Activated CD4-positive, alpha-beta T cell treated with anti-CD3 and anti-CD28 coated beads, Interleukin-2, amount 10 ng/mL, durations not matched to agents 24 days and 14 days (primary cell): ENCODE measurements at places on chromosomes 13 and 19. TPM values are rescaled to one million over a fixed set of nuclear protein-coding genes. Genes with fewer than 3 reads are reported as not detected.

GRCh38 chr19:37251308-37252229 is 33.6 kb downstream of the ZNF383 start:
- peaks cover 8% of the 10 kb centered on the region for H3K36me3 ChIP-seq
- peak overlapping the region; percentile 67 for H3K4me3 ChIP-seq
- no peak overlapping the region for H3K27ac ChIP-seq
- peak; percentile 72 for DNase-seq
- H3K27me3 ChIP-seq = no peaks in the 10 kb centered on the region

- H3K4me1 ChIP-seq = peaks cover 27% of the 10 kb centered on the region
- no peak for DNase-seq
- H3K27ac ChIP-seq = no peak overlapping the region
- peaks cover 33% of the 10 kb centered on the region for H3K36me3 ChIP-seq
- H3K4me3 ChIP-seq = no peak overlapping the region
Measured at GRCh38 chr19:55247621-55248099, 11.2 kb downstream of the PPP6R1 start.

DNA sequence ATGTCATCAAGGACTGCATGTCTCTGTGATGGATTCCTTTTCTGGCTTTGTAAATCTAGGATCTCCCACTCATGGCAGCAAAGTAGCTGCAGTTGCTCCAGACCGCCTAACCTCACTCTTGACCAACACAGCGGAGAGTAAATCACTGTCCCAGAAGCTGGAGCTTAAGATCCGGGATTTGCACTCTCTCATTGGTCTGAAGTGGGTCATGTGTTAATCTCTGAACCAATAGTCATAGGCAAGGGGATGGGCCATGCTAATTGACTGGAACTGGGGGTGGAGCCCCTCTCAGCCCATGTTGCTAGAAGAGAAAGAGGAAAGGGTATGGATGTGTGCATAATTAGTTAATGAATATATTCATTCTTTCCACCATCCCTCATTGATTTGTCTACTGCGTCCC is 34.0 kb downstream of the VAV1 start:
- DNase-seq = no peak
- H3K27me3 ChIP-seq = no peaks in the 10 kb centered on the region
- peaks cover 39% of the 10 kb centered on the region for H3K36me3 ChIP-seq
- no peak overlapping the region for H3K27ac ChIP-seq
- H3K4me3 ChIP-seq = no peak overlapping the region

- H3K4me3 ChIP-seq = no peak overlapping the region
- H3K4me1 ChIP-seq = no peaks in the 10 kb centered on the region
- no peaks in the 10 kb centered on the region for H3K36me3 ChIP-seq
- H3K27me3 ChIP-seq = no peaks in the 10 kb centered on the region
- DNase-seq = no peak
Measured at GRCh38 chr13:37187621-37188020, 82.2 kb upstream of the CSNK1A1L start.

- no peaks in the 10 kb centered on the region for H3K36me3 ChIP-seq
- H3K27ac ChIP-seq = no peak overlapping the region
- no peaks in the 10 kb centered on the region for H3K27me3 ChIP-seq
- no peak overlapping the region for H3K4me3 ChIP-seq
Measured at GRCh38 chr13:70720386-70720785, 612.1 kb upstream of the KLHL1 start.

- no peaks in the 10 kb centered on the region for H3K36me3 ChIP-seq
- peaks cover 4% of the 10 kb centered on the region for H3K27me3 ChIP-seq
- H3K4me1 ChIP-seq = peaks cover 18% of the 10 kb centered on the region
- no peak overlapping the region for H3K27ac ChIP-seq
- no peak for DNase-seq
Measured at GRCh38 chr13:100091391-100091790, 2.5 kb downstream of the PCCA start.

DNA sequence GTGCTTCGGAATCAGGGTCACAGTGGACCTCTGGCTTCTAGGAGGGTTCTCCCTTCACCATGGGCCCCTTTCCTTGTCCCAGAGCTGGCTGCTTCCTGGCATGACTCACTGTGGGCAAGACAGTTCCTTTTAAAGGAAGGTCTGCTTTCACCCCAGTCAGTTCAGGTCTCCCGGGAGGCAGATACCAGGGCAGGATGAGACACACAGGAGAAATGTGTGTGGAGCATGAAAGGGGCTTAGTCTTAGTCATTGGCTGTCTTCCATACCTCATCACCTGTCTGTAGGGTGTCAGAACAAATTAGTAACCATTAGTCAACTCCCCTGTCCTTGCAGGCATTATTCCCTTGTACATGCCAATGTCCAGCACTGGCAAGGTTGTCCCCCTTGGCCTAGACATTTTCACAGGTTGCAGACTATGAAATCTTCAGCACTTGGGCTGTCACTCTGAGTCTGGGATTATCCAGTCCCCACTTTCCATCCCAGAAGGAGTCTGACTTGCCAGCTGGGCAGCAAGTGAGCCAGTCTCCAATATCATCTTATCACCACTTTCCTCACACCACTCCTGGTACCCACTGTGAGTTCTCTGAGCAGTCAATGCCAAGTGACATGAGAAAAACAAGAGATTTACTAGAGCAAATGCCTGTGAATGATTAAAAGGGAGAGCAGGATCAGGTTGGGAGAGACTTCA is 76.8 kb upstream of the MEDAG start:
- peaks cover 7% of the 10 kb centered on the region for H3K27me3 ChIP-seq
- H3K4me1 ChIP-seq = peaks cover 13% of the 10 kb centered on the region
- no peak for DNase-seq
- no peak overlapping the region for H3K4me3 ChIP-seq
- no peaks in the 10 kb centered on the region for H3K36me3 ChIP-seq

- DNase-seq = no peak
- H3K36me3 ChIP-seq = no peaks in the 10 kb centered on the region
- H3K27ac ChIP-seq = no peak overlapping the region
- no peaks in the 10 kb centered on the region for H3K27me3 ChIP-seq
- no peak overlapping the region for H3K4me3 ChIP-seq
Measured at GRCh38 chr13:89822467-89822866, 1525.0 kb upstream of the MIR17HG start.

GRCh38 chr13:98083507-98083906 is 59.4 kb upstream of the FARP1 start:
- no peaks in the 10 kb centered on the region for H3K36me3 ChIP-seq
- no peaks in the 10 kb centered on the region for H3K4me1 ChIP-seq
- no peak for DNase-seq
- H3K27me3 ChIP-seq = no peaks in the 10 kb centered on the region
- no peak overlapping the region for H3K27ac ChIP-seq

DNA sequence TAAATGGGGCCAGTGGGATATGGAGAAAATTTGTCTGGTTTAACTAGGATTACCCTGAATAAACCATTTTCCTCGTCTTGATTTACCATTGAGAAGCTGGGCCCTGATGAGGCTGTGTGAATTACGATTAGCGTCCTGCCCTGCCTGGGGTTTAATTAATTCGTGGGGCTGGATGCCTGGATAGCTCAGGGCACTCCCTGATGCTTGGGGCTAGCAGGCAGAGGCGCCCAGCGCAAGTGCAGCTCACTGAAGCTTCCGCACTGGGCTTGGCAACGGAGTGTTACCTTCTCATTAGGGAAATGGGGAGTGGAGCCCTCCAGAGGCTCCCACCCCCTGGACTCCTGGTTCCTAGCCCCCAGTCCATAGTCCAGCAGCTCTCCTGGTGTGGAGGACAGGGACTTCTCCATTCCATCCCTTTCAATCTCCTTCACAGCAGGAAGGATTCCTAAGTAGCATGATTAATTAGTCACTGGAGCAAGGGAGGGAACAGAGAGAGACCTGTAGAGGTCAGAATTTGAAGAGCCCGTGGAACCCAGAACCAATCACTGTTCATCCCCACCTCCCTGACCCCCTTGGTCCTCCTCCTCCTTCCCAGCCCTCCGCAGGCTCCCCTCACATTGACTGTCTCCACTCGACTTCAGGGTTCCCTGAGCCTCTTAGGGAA is 107.2 kb downstream of the UQCRFS1 start:
- H3K4me1 ChIP-seq = no peaks in the 10 kb centered on the region
- no peak overlapping the region for H3K27ac ChIP-seq
- DNase-seq = no peak
- no peaks in the 10 kb centered on the region for H3K27me3 ChIP-seq
- H3K36me3 ChIP-seq = no peaks in the 10 kb centered on the region

GRCh38 chr19:8110931-8111330 is 38.5 kb downstream of the FBN3 start:
- no peak for DNase-seq
- no peak overlapping the region for H3K4me3 ChIP-seq
- H3K27ac ChIP-seq = no peak overlapping the region
- no peaks in the 10 kb centered on the region for H3K27me3 ChIP-seq
- H3K36me3 ChIP-seq = no peaks in the 10 kb centered on the region

GRCh38 chr13:114152285-114152645 is 19.8 kb upstream of the RASA3 start:
- peaks cover 9% of the 10 kb centered on the region for H3K36me3 ChIP-seq
- H3K27me3 ChIP-seq = no peaks in the 10 kb centered on the region
- peaks cover 67% of the 10 kb centered on the region for H3K4me1 ChIP-seq

DNA sequence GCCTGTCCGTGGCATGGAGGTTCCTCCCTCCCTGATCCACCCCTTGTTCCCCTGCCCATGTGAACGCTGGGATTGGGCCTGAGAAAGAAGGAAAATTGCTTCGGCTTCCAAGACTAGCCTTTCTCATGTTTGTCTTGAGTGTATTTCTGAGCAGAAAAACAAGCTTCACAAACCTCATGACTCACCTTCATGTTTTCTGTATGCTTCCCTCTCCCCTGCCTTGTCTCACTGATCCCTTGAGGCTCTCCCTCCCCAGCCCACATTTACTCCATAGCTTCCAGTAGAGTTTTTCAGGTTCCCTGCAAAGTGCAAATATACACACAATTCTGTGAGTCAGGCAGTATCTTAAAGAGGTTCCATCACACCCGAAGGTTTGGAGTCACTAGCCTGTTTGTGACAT is 572.4 kb downstream of the UQCRFS1 start:
- peak overlapping the region; percentile 46 for H3K27ac ChIP-seq
- H3K4me1 ChIP-seq = peaks cover 5% of the 10 kb centered on the region
- H3K4me3 ChIP-seq = no peak overlapping the region
- no peak for DNase-seq
- H3K36me3 ChIP-seq = no peaks in the 10 kb centered on the region

GRCh38 chr19:55488986-55489710 is 912 bp downstream of the SSC5D start:
- H3K27ac ChIP-seq = no peak overlapping the region
- no peak overlapping the region for H3K4me3 ChIP-seq
- no peak for DNase-seq
- H3K36me3 ChIP-seq = peaks cover 3% of the 10 kb centered on the region
- H3K4me1 ChIP-seq = peaks cover 8% of the 10 kb centered on the region
- peaks cover 3% of the 10 kb centered on the region for H3K27me3 ChIP-seq

DNA sequence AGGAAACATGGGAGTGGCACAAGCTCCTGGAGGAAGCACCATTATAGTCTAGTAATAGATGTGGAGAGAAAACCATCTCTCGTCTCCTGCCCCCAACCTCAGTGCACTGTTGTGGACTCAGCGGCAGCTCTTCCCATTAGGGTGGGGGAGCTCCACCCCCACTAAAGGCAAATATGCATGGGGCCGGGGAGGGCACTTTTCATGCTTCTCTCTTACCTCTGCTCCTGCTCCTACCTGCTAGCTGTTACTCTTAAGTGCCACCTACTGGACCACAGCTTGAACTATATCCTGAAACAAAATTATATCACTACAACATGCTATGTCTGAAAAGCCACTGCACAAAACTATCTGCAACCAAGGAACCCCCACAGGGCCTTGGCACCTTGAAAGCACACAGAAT is 112.6 kb upstream of the DACH1 start:
- H3K36me3 ChIP-seq = no peaks in the 10 kb centered on the region
- H3K27ac ChIP-seq = no peak overlapping the region
- no peaks in the 10 kb centered on the region for H3K27me3 ChIP-seq
- no peaks in the 10 kb centered on the region for H3K4me1 ChIP-seq

DNA sequence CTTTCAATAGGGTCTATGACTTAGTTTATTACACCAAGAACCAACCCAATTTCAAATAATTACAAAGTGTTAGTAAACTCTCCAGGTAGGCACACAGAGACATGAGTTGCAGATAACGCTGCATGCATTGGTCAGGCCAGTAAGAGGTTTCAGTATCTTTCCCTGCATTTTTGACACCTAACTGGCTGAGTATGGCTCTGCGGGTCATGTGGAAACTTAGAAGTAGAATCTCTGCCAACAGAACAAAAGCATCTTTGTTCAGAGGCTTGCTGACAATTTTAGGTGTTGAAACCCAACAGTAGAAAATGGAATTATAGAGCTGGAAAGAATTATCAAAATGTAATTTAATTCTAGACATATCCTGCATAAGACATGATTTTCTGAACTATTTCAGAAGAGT is 25.3 kb downstream of the HTR2A start:
- no peaks in the 10 kb centered on the region for H3K4me1 ChIP-seq
- H3K4me3 ChIP-seq = no peak overlapping the region
- H3K27ac ChIP-seq = no peak overlapping the region
- DNase-seq = no peak
- H3K36me3 ChIP-seq = no peaks in the 10 kb centered on the region

- DNase-seq = no peak
- H3K4me1 ChIP-seq = no peaks in the 10 kb centered on the region
- no peaks in the 10 kb centered on the region for H3K36me3 ChIP-seq
- no peaks in the 10 kb centered on the region for H3K27me3 ChIP-seq
Measured at GRCh38 chr13:84662491-84662890, 780.2 kb upstream of the SLITRK1 start.

GRCh38 chr13:73733706-73734105 is 400.5 kb downstream of the KLF12 start:
- peaks cover 10% of the 10 kb centered on the region for H3K36me3 ChIP-seq
- H3K4me1 ChIP-seq = no peaks in the 10 kb centered on the region
- no peak overlapping the region for H3K27ac ChIP-seq
- no peaks in the 10 kb centered on the region for H3K27me3 ChIP-seq

DNA sequence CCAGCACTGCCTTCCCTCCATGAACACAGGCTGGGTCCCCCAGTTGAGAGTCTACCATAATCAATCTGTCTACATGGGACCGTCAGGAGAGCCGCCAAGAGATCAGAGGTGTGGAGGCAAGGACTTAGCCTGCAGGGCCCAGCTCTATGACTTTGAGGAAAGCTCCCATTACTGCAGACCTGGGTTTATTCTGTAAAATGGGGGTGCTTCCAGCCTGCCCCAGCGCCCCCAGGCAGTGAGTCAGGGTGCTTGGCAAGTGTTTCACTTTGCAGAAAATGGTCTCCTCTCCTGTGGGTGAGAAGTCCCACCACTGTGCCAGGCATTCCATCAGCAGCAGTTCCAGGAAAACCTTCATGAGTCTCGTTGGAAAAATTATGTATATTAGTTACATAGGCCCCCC is 75.5 kb upstream of the VSTM2B start:
- no peak overlapping the region for H3K27ac ChIP-seq
- no peak overlapping the region for H3K4me3 ChIP-seq
- H3K27me3 ChIP-seq = no peaks in the 10 kb centered on the region
- no peaks in the 10 kb centered on the region for H3K36me3 ChIP-seq
- DNase-seq = no peak

- H3K27ac ChIP-seq = no peak overlapping the region
- H3K36me3 ChIP-seq = no peaks in the 10 kb centered on the region
Measured at GRCh38 chr19:49727217-49728030, 35.7 kb downstream of the TSKS start.

GRCh38 chr19:19406878-19407632 is 1.6 kb downstream of the GATAD2A start:
- H3K36me3 ChIP-seq = peaks cover 15% of the 10 kb centered on the region
- DNase-seq = peak; percentile 84
- H3K4me3 ChIP-seq = peak overlapping the region; percentile 90
- peak overlapping the region; percentile 93 for H3K27ac ChIP-seq
- H3K27me3 ChIP-seq = no peaks in the 10 kb centered on the region

The ZNF765 gene
- 11.0 and 11.8 TPM in 2 replicates for total RNA-seq

The OR10H4 gene
- not detected in 2 replicates for total RNA-seq

The GPR12 gene
- total RNA-seq = not detected in 2 replicates

The LRP3 gene
- total RNA-seq = 0.23 and 0.43 TPM in 2 replicates

The TLE2 gene
- 1.4 and 2.3 TPM in 2 replicates for total RNA-seq

The ZNF541 gene
- not detected in 2 replicates for total RNA-seq

The ERFL gene
- 3.1 and 4.2 TPM in 2 replicates for total RNA-seq

The KLK5 gene
- total RNA-seq = not detected in 2 replicates

The KIRREL2 gene
- 1.8 and 2.1 TPM in 2 replicates for total RNA-seq

The CHERP gene
- total RNA-seq = 88.6 and 89.8 TPM in 2 replicates

The IFNL1 gene
- not detected in 2 replicates for total RNA-seq
